ENCODE measurements at places on chromosomes 16 and 17.

DNA sequence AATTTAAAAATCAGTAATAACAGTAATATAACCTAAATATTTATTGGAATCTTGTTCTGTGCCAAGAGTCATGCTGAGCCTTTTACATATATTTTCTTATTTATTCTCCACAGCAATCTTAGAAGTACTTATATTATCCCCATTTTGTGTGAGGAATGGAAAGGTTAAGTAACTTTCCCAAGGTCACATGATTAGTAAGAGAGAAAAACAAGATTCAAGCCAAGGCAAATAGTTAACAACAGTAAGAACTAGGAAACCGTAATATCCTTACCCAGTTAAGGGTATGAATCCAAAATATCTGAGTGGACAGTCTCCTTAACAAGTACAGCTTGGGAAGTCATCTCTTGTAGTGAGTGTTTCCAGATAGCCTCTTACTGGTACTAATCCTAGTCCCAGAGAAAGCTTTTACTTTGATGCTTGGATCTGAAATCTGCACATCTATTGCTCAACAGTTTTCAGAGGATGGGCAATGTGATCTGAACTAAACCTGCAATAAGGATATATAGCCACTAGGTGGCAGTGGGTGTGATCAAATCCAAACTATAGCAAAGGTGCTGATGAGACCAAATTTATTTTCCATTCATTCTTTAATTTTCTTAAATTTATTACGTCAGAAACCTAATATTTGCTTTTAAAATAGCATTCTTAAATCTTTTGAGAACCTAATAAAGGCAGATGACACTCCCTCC lies 23.3 kb downstream of the SHISA6 start:
- DNase-seq: peak; percentile 6

DNA sequence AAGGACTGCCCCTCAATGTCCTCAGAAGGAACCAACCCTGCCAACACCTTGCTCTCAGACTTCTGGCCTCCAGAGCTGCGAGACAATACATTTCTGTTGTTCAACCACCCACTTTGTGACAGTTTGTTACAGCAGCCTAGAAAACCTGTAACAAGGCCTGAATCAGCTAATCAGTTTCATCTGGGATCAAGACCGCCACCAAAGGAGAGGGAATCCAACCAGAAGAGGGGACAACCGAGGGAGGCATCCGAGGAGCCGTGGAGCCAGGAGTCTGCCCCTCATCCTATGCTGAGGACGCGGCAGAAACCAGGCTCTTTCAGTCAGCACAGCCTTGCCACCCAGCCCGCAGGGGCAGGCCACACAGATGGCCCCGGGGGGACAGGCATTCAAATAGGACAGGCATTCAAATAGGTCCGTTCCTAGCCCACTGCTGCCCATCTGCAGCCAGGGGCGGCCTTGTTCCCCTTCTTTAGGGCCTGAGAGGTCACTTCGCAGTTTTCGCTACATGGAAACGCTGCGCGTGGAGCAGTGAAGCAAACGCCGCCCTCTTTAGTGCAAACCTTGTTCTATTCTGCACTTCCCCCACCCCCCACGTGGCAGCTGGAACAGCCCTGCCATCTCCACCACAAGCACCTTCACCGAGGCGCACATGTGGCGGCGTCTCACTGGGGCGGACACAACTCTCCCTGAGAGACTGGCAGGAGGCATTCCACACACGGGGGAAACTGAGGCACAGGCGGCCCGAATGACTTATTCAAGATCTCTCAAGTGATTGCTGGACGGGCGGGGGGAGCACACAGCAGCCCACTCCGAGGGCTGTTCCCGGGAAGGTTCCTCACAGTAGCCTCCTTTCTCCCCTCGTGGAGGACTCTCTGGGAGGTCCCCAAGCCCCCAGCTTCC lies 26.7 kb downstream of the FA2H start:
- no peak for DNase-seq

- peak; percentile 35 for DNase-seq
Observed at GRCh38 chr16:53530046-53530445, 27.0 kb upstream of the AKTIP start.

DNA sequence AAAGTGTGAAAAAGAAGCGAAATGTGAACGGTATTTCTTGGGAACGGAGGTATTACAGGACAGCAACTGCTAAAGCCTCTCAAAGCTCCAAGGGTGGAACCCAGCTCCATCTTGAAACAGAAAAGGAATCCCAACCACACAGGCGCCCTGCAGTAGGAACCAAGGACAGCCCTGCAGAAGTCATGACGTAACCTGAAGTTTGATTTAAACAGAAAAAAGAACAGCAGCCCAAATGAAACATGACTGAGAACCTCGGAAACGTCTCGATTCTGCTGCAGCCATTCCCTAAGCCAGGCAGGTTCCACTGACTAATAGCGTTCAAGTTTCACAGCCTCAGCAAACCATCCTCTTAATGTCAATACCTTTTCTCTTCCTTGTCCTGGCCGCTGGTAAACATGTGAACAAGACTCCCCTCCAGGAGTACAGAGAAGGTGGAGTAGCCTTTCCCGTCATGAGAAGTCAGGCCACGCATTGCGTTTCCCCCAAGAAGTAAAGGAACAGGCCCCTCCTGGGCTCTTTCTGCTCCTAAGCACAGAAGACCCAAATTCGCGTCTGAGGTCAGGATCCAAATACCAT lies 20.1 kb downstream of the SIAH1 start:
- DNase-seq: peak; percentile 32

GRCh38 chr17:57375040-57375769 lies 118.9 kb downstream of the MSI2 start:
- DNase-seq: no peak

DNA sequence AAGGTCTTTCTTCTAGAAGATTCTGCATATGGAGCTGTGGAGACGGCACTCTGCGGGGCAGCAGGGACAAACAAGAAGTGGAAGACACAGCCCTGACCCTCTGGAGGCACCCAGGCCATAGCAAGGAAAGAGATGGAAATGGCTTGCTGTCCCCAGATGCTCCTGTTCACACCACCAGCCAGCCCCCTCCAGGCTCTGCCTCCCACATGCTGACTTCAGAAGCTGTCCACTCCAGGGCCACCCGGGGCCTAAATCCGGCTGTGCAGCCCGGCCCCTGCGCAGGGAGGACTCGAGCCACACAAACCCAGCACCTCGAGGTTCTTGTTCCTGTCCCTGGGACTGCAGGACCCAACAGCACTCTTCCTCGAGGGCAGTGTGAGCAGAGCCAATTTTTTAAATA lies 16.6 kb downstream of the RBFOX3 start:
- DNase-seq: no peak

DNA sequence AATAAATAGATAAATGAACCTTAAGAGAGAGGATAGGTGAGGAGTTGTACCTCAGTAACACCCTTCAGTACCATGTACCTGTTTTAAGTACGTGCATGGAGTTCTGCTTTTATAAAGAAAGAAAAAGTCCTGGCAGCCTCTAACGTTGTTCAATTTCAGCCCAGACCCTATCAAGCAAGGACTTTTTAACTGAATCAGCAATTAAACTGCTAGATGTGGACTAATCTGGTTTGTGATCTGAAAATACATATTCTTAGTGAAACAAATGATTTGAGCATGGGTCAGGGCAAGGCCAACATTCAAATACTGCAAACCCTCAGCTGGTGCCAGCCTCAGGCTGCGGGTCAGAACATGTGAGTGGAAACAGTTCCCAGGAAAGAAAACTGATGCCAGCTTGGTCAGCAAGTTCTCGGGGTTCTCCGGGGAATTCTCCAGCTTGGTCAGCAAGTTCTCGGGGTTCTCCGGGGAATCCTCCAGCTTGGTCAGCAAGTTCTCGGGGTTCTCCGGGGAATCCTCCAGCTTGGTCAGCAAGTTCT lies 84.5 kb downstream of the MRM3 start:
- DNase-seq: no peak

- DNase-seq: peak; percentile 89
Observed at GRCh38 chr17:17445925-17446665, 30.7 kb upstream of the MED9 start.

GRCh38 chr16:2039274-2040031 lies 8.2 kb downstream of the NTHL1 start:
- peak; percentile 98 for DNase-seq

GRCh38 chr16:87145181-87146176 lies 171.7 kb downstream of the C16orf95 start:
- no peak for DNase-seq

DNA sequence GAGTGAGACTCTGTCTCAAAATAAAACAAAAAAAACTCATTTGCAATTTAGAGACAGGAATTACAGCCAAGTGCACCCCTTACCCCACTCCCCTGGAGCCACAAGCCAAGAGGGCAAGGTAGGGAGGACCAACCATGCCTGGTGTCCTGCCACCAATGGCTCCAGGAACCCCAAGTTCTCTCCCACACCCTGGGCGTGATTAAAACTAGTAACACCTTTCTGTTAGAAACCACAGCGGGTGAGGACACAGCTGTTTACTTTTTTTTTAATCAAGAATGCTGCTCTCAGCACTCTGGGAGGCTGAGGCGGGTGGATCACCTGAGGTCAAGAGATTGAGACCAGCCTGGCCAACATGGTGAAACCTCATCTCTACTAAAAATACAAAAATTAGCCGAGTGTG lies 38.1 kb downstream of the ANKRD11 start:
- DNase-seq: no peak

GRCh38 chr16:58264961-58265479 lies 29.8 kb downstream of the PRSS54 start:
- DNase-seq: peak; percentile 54

DNA sequence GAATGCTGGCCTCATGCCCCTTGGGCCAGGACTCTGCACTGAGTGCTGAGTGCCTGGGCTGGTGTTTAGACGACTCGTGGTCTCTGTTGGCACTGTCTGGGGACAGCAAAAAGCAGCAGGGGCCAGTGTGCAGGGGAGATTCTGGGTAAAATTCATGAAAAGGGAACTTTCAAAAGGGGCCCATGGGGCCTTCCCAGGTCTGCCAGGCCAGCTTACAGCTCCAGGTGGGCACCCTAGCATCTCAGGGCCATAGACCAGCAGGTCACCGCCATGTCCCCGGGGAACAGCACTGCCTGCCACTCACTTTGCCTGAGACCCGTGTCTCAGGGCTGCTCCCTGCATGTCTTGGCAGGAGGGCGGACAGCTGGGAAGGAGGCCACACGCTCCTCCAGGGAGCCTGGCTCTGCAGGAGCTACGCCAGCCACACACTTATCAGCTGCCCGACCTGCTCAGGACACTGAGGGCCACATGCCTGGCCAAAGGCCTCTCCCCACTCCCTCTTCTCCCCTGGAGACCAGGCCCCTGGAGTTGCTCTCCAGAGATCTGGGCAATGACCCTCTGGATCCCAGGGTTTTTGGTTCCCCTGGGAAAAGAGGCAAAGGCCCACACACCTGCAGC lies 8.8 kb upstream of the FASN start:
- DNase-seq: no peak

GRCh38 chr17:46764709-46765401 lies 53.6 kb downstream of the WNT3 start:
- DNase-seq: no peak

DNA sequence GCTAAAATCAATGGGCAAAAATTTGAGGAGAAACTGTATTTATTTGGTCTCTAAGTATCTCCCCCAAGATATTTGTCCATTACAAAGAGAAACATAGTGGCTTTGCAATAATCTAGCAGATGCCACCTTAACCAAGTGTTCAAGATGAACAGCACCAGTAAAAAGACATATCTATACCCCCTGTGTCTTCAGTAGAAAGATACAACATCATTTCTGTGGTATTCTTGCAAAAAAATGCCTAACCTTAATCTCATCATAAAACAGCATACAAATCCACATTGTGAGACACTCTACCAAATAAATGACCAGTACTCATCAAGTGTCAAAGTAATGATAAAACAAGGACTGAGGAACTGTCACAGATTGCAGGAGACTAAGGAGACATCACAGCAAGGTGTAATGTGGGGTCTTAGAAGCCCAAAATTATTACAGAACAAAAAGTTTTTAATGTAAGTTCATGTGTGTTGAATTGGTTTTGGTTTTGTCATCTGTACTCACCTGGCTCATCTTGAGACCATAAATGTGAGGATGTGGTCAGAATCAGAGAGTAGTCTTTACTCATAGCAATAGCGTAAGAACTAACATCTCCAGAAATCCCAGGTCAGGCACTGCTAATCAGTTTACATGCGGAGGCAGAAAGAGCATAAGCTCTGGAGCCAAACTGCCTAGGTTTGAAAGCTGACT lies 77.2 kb downstream of the AATF start:
- DNase-seq: no peak

DNA sequence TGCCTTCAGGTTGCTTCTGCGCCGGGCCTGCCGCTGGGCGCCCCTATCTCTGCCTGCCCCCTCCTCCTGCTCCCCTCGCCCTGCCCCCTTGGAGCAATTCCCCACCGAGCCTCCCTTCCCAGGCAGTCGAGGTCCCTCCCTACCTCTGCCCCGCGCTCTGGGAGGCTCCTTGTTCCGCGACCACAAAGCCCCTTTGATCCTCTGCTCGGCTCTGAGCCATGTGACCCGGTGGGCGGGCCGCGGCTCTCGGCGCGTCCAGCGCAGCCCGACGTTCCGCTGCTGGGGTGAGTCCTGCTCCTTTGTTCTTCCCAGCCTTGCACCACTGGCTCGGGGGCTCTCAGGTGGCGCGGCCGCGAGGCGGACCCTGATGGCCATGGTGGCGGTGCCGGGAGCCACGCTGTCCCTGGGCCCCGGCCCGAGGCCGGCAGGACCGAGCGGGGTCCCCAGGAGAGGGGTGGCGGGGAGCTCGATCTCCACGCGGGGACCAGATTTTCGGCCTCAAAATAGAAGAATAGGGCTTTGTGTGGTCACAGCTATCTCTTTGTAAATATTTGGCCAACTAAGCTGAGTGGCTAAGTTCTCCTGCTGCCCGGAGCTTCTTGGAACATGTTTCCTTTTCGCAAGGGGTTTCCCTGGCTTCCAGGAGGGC lies 310.6 kb downstream of the SEC14L1 start:
- peak; percentile 81 for DNase-seq

DNA sequence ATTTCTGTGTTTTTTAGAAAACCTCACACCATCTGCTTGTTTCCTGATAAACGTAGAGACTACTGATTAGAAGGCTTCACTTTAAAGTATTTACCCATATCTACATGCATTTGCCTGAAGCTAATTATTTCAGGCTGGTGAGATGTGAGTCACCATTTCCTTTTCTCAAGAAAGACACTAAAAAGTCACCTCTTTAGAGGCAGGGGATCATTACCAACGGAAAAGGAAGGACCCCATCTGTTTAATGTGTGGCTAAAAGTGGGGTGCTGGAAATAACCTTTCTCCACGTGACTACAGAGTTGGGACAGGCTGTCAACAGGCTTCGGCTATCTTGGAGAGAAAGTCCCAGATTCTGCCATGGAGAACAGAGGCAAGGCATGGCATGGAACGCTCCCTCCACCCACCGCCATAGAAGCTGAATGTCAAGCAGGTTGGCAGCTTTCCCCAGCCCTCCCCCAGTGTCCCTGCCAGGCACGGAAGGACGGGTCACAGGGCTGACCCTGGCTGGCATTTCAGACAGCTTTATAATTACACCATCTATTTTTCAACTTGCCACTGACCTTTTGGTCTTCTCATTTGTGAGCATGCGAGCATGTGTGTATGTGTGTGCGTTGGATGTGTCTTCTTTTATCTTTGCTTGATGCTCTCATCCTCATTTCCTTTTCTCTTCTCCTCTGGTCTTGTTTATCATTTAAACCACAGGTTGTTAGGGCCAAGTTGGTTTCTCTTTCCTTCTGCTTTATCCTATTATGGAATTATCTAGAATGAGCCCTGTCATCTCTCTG lies 157.0 kb downstream of the CPPED1 start:
- no peak for DNase-seq
